ENCODE measurements at places on chromosomes 16 and 17.

- DNase-seq: no peak
These were observed 1.4 kb upstream of the PAGR1 start for GRCh38 chr16:29814592-29814991.

GRCh38 chr17:79822583-79823124 lies 16.6 kb downstream of the CBX4 start:
- DNase-seq: no peak

- DNase-seq: no peak
These were observed 110.3 kb downstream of the CCT6B start for GRCh38 chr17:34850964-34851363.

GRCh38 chr16:76535-77272 lies 1.3 kb upstream of the MPG start:
- peak; percentile 16 for DNase-seq

DNA sequence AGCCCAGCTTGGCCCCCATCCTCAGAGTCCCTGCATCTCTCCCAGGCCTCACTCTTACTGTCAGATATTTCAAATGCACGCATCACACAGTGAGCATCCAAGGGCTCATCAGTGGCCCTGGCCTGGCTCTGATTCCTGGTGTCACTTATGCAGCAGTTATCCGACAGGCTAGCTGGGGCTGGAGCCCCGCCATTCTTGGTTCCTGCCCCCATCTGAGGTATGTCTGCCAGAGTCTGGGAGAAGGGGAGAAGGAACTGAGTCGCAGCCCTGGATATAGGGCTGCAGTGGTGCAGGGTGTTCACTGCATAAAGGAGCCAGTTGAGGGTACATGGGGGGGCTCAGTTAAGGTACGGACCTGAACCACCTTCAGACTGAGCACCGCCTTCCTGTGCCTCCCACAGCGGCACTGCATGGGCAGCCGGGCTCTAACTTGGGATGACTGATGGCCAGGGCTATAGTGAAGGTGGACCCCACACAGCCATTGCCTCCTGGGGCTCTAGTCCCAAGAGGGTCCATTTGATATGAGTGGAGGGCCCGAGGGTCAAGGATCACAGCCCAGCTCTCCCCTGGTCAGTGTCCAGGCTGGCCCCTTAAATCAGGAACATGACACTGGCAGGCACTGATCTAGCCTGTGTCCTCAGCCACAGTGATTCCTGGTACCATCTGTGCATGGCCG lies 1.8 kb upstream of the RASD1 start:
- DNase-seq: no peak

DNA sequence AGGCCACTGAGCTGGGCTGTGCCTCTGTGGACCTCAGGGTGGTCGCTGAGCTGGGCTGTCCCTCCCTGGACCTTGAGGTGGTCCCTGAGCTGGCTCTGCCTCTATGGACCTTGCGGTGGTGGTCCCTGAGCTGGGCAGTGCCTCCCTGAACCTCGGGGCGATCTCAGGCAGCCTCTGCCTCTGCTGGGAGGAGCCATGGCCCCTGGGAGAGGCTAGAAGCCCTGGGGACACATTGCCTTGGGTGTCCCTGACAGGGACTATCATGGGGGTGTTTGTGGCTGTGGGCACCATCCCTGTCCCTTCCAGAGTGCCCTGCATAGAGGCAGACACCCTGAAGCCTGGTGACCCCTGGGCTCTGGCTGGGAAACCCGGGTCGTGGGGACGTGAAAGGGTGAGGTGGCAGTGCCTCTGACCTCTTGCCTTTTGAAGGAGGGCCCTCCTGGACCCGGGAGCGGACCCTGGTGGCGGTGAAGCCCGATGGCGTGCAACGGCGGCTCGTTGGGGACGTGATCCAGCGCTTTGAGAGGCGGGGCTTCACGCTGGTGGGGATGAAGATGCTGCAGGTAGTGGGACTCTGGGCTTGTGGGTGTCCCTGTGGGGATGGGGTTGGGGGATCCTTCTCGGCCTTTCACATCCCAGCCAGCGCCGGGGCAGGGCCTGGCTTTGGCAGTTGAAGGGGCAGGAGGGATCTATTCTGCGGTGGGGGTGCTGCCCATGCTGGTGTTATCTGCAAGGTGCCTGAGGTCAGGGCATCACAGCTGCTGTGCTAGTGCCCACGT lies 1.8 kb downstream of the NME4 start:
- no peak for DNase-seq
